ENCODE measurements at places on chromosomes 16 and 17. TPM values are rescaled to one million over a fixed set of nuclear protein-coding genes. Genes with fewer than 3 reads are reported as not detected.

Gene MYOCD
- total RNA-seq = not detected

Gene LITAFD
- not detected for total RNA-seq

Gene ZFPM1
- 1.7 TPM for total RNA-seq

Gene LRRC37A
- 1.8 TPM for total RNA-seq

Gene PTGES3L
- 0.18 TPM for total RNA-seq

All from endothelial cell of coronary artery (primary cell).